Daoy (cell line): ENCODE measurements at places on chromosomes 4 and X.

DNA sequence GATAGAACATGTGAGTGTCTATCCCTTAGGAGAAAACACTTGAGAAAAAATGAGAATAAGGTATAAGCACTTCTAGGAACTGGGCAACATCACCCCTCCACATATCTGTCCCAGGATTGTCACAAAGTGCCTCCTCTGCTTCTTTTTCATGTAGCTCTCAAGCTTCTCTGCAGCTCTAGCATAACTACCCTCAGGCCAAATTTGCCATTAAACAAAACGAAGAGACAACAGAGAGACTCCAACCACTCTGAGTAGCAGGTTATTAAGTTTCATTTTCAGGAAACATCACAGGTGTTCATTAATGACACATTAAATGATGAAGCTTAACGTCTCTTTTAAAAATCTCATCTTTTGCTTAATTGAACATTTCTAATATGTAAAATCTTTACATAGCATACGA is 580.0 kb downstream of the GALNTL6 start:
- DNase-seq, result no peak

- no peak for DNase-seq
These were observed 448.2 kb upstream of the FAT1 start for GRCh38 chr4:187171706-187172339.

DNA sequence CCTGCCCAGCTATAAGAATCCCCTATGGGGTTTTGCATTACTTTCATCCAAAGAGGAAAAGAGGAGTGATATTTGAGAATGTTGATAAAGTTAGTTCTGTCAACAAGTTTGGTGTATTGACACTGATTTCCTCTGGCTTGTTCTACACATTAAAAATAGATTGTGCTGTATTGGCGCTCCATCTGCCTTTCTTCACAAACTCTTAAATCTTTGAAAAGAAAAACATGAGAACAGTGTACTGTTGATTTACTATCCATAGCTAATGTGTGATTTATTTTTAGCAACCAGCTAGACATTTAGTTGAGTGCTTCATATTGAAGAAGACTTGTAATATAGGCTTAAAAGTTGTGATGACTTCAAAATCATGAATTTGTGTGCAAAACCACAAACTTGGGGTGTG is 261.2 kb upstream of the ANKRD50 start:
- DNase-seq, result no peak

GRCh38 chrX:8345473-8345872 is 119.2 kb upstream of the VCX3B start:
- no peak for DNase-seq

- no peak for DNase-seq
These were observed 109.1 kb upstream of the MED14 start for GRCh38 chrX:40844471-40844870.

- DNase-seq, result no peak
These were observed 36.3 kb upstream of the FAT1 start for GRCh38 chr4:186759990-186760389.

DNA sequence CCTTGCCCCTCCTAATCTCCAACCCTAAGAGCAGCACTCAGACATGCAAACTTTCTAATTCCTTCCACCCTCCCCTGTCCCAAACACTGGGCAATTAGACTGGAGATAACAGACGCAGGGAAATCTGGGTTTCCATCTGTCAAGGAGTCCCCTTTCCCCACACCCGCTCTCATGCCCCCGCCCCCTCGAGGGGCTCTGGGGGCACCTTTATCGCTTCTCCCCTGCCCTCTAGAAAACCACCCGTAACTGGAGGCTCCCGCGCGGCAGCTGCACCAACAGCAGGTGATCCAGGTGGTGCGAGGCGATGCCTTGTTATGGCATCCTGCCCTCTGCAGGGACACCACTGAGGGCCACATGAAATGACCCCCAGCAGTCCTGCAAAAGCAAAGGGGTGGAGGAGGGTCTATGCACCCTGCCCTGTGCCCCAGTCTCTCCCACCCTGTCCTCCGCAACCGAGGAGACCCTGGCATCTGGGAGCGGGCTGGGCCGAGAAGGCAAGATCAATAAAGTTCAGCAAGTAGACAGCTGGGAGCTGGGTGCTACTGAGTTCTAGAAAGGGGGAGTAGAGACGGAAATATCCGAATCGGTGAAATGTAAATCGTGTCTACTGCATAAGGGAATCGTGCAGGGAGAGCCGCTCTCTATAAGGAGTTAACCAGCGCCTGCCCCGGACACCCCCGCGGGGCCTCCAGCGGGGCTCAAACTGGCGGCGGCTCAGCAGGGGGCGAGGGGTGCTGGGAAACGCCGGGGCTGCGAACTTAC is 1.6 kb downstream of the KCTD8 start:
- no peak for DNase-seq
